Endothelial cell of umbilical vein (primary cell): ENCODE measurements at places on chromosomes 16 and 17. TPM values are rescaled to one million over a fixed set of nuclear protein-coding genes. Genes with fewer than 3 reads are reported as not detected.

AIPL1 gene
- polyA plus RNA-seq, result not detected in 2 replicates

NOXO1 gene
- 0.37 and 0.40 TPM in 2 replicates for polyA plus RNA-seq

GRCh38 chr17:75371981-75372380, 33.5 kb downstream of the GRB2 start:
- H3K4me1 ChIP-seq, result no peaks in the 10 kb centered on the region
- no peaks in the 10 kb centered on the region for H3K27me3 ChIP-seq
- H3K27ac ChIP-seq, result no peak overlapping the region
- peaks cover 4% of the 10 kb centered on the region for H3K36me3 ChIP-seq
- H3K4me3 ChIP-seq, result no peak overlapping the region
- no peak for DNase-seq

DNA sequence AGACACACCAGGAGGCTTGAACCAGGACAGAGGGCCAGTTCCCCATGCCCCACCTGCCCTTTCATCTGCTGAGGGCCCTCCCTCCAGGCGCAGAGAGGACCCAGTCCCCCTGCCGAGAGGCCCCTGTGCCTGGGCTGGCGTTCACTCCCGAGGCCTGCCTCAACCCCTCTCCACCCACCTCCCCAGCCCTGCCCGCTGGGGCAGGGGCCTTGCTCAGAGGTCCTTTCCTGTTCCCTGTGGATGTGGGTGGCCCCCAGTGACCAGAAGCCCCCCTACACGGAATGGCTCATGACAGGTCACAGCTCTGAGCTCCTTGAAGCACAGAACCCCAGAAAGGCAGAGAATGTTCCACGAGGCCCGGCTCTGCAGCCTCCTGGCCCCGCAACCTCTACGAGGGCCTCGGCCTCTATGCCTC, 6.7 kb downstream of the TMC6 start:
- no peaks in the 10 kb centered on the region for H3K4me1 ChIP-seq
- H3K27me3 ChIP-seq, result no peaks in the 10 kb centered on the region
- H3K27ac ChIP-seq, result no peak overlapping the region
- peaks cover 14% of the 10 kb centered on the region for H3K36me3 ChIP-seq
- no peak overlapping the region for H3K4me3 ChIP-seq
- DNase-seq, result no peak

- H3K4me3 ChIP-seq, result no peak overlapping the region
- DNase-seq, result no peak
Measured at GRCh38 chr16:83530293-83530692, 277.5 kb upstream of the HSBP1 start.

DNA sequence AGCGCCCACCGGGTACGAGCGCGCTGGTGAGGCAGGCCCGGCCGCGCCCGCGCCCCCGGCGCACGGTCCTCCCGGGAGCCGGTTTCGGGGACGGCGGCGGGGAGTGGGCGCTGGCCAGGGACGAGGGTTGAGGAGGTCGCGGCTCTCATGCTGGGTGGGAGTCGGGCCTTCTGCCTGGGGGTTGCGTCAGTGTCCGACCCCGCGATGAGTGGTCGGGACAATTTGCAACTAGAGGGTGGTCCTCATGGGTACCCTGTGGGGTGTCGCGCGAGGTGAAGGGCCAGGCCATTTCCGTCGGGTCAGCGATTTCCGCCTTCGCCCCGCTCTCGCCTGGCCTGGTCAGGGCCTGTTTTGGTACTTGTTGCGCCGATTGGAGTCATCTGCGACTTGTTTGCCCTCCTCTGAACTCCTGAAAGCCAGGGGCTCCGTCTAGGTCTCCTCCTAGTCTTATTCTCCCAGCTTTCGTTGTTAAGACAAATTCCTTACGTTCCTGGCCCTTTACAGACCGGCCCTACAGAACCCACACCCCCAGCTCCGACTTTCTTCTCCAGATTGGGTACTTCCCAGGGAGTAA, 14.9 kb downstream of the NAA60 start:
- no peaks in the 10 kb centered on the region for H3K27me3 ChIP-seq
- H3K4me1 ChIP-seq, result peaks cover 27% of the 10 kb centered on the region
- H3K36me3 ChIP-seq, result no peaks in the 10 kb centered on the region
- DNase-seq, result peak; percentile 37
- peak overlapping the region; percentile 50 for H3K27ac ChIP-seq
- H3K4me3 ChIP-seq, result peak overlapping the region; percentile 76

DNA sequence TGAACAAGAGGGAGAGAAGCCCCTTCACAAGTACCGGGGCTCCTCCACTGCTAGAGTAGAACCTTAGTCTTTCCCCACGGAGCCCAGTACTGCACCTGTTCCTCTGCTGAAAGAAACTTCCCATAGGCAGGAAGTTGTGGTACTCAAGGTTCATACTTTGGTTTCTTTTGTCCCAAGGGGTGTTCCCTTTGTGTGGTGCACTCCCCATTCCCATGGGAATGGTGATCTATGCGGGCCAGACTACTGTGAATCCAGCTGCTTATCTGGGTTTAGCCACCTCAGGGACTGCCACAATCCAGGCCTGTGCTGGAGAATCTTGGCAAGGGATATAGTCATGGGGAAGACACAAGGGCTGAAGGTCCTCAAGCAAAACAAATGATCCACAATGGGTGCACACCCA, 110.6 kb downstream of the PHKB start:
- no peaks in the 10 kb centered on the region for H3K4me1 ChIP-seq
- no peaks in the 10 kb centered on the region for H3K36me3 ChIP-seq
- DNase-seq, result no peak
- H3K4me3 ChIP-seq, result no peak overlapping the region
- H3K27ac ChIP-seq, result no peak overlapping the region

DNA sequence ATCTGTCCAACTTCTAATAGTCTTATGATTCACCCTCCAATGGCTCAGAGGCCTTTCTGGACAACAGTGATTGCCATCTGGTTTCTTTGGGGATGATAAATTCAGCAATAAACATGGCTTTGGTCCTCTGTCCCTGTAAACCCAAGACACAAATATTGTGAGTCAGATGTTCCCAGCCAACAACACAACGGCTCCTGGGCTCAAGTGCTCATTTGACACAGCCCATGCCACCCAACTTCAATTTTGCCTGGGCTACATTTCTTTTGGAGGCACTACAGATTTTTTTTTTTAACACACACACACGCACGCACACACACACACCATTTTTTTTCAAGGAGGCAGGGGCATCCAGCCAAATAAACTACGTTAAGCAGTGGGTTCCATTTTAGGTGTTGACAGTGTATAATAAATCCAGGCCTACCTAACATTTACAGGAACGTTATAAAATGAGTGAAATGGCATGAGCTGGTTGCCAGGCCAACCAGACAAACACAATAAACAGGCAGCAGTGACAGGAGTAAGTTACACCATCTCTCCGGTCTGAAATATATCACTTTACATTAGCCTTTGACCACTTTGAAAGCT, 939.9 kb upstream of the SOX9 start:
- no peaks in the 10 kb centered on the region for H3K4me1 ChIP-seq
- H3K4me3 ChIP-seq, result no peak overlapping the region
- H3K27me3 ChIP-seq, result no peaks in the 10 kb centered on the region
- no peak overlapping the region for H3K27ac ChIP-seq

DNA sequence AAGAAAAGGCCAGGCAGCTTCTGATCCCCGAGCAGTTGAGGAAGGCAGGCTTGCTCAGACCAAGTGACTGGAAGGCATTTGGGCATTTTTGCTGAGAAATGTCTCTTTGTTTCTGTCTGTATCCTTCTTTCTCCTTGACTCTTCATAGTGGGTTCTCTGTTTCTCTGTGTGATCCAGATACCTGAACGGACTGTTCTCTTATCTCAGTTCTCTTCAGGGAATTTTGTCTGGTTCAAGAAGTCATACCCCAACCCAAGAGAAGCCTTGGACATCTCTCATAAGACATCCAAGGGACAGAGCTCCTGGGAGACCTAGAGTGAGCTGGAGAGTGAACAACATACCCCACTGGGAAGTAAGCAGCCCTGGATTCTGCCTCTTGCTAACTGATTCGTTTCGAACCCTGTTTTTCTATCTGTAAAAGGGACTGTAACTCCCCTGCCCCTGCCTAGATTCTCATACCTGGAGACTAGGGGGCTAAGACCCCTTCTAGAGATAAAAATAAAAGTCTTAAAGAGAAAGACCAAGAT, 541 bp downstream of the CCL3 start:
- H3K27me3 ChIP-seq, result peaks cover 8% of the 10 kb centered on the region
- no peak for DNase-seq
- no peak overlapping the region for H3K27ac ChIP-seq
- no peak overlapping the region for H3K4me3 ChIP-seq

SAMD14 gene
- 6.8 and 9.6 TPM in 2 replicates for polyA plus RNA-seq

BAIAP2 gene
- polyA plus RNA-seq, result 12.3 and 14.7 TPM in 2 replicates

APOBR gene
- not detected in 2 replicates for polyA plus RNA-seq

- no peak for DNase-seq
- no peak overlapping the region for H3K4me3 ChIP-seq
- no peaks in the 10 kb centered on the region for H3K36me3 ChIP-seq
- no peak overlapping the region for H3K27ac ChIP-seq
- H3K27me3 ChIP-seq, result no peaks in the 10 kb centered on the region
Measured at GRCh38 chr17:27862840-27863239, 30.3 kb downstream of the LYRM9 start.

GP2 gene
- not detected in 2 replicates for polyA plus RNA-seq
